ENCODE measurements at places on chromosomes 3 and 15.

DNA sequence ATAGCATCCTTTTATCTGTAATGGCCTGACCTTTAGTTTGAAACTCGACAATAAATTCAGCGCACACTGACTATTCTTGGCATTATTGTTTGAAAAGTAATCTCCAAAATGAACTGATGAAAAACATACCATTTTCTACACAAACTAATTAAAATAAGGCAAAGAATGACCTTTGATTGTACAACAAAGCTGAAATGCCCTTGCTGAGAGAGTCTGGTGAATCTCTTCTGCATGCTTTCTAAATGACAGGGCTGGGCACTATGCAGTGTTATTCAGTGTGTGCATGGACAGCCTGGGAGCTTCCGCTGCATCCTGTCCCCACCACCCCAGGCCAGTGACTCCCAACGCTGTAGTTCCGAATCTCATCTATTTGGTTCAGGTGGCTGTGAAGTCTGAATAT is 530.8 kb downstream of the FOXP1 start:
- no peak for DNase-seq

- no peak for DNase-seq
Observed at GRCh38 chr15:36729418-36729817, 150.0 kb downstream of the CDIN1 start.

GRCh38 chr3:46407970-46408369 is 911 bp downstream of the CCRL2 start:
- no peak for DNase-seq

GRCh38 chr3:157174290-157174648 is 14.3 kb upstream of the CCNL1 start:
- DNase-seq = no peak

GRCh38 chr3:28150465-28151206 is 90.8 kb upstream of the CMC1 start:
- no peak for DNase-seq

DNA sequence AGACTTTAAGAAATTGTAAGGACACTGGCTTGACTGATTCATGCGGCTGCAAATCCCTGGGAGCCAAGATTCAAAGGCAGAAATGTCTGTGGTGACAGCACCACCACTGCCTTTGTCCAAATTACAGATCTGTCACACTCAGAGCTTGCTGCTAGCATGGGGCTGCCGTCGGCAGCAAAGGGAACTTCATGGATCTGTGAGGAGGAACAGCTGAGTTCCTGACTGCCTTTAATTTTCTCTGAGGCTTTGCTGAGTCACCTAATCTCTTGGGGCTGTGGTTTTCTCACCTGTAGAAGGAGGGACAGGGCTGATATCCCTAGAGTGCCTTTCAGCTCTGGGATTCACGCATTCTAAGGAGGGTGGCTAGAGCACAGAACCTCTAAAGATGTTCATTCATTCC is 4.1 kb upstream of the PAK6 start:
- no peak for DNase-seq

GRCh38 chr3:49500732-49501609 is 30.9 kb downstream of the DAG1 start:
- peak; percentile 64 for DNase-seq

DNA sequence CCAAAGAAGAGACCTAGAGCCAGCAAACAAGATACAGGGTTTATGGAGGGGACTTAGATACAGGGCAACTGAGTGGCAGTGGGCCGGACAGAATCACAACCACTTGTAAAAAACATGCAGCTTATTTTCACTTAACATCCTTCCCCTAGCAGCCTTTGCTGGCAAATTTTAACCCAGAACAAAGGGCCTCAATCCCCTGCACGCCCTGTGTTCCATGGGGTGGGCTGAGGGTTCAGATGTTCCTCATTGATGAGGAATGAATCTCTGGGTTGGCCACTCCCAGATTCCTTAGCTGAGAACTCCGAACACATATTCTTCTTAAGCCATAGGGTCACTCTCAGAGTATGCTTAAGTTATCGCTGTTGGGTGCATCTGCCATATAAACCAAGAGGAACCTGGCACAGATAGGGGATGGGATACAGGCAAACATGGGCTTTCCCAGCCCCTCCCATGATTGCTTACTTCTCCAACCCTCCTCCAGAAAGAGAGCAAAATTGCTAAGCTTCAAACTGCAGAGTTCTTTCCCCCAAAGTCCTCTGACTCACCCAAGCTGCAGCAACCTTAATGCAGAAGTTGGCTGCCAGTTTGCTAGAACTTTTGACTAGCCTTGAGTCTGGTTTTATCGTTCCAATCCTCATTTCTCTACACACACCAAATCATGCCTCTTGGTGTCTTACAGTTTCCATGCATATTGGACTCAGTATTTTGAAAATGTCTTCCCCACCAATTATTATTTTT is 146.9 kb downstream of the CD47 start:
- DNase-seq = no peak

DNA sequence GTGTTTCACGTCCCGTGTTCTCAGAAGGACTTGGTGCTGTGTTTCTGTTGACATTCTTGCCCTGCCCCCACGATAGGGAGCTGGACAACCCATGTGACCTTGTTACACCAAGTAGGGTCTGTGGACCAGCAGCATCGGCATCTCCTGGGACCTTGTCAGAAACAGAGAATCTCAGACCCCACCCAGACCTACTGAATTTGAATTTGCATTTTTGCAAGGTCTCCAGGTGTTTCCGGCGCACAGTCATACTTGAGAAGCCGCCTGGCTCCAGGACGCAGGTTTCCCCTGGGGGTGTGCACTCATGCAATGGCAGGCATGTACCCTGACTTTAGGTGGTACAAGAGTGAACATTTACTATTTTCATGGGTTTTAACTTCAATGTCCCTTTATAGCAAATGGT is 117.9 kb downstream of the TLE3 start:
- DNase-seq = no peak

DNA sequence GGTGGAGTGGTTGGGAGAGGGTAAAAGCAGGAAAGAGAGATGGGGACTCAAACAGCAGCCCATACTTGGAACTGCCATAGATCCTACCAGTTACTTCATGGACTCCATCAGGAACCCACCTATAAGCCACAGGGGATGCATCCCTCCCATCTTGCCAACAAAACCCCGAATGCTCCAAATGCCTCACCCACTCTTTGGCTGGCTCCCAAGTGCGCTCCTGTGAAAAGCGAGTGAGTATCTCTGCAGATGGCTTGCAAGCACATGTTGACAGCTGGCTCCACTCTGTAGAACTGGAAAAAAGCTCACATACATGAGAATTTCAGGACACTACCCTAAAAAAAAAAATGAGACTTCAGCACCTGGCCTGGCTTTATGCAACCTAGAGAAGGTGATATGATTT is 151.0 kb downstream of the UBE3A start:
- no peak for DNase-seq

GRCh38 chr15:67405208-67406191 is 115.4 kb upstream of the C15orf61 start:
- DNase-seq = peak; percentile 2

DNA sequence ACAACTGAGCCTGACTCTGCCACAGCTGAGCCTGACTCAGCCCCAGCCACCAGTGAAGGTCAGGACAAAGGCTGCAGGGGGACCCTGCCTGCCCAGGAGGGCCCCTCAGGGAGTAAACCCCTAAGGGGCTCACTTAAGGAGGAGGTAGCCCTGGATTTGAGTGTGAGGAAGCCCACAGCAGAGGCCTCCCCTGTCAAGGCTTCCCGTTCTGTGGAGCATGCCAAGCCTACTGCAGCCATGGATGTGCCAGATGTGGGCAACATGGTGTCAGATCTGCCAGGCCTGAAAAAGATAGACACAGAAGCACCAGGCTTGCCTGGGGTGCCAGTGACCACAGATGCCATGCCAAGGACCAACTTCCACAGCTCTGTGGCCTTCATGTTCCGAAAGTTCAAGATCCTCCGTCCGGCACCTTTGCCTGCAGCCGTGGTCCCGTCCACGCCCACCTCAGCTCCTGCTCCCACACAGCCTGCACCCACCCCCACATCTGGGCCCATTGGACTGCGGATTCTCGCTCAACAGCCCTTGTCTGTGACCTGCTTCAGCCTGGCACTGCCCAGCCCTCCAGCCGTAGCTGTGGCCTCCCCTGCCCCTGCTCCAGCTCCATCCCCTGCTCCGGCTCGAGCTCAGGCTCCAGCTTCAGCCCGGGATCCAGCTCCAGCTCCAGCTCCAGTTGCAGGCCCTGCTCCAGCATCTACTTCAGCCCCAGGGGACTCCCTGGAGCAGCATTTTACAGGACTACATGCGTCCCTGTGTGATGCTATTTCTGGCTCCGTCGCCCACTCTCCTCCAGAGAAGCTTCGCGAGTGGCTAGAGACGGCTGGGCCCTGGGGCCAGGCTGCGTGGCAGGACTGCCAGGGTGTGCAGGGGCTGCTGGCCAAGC is 6.2 kb downstream of the C15orf39 start:
- DNase-seq = no peak

DNA sequence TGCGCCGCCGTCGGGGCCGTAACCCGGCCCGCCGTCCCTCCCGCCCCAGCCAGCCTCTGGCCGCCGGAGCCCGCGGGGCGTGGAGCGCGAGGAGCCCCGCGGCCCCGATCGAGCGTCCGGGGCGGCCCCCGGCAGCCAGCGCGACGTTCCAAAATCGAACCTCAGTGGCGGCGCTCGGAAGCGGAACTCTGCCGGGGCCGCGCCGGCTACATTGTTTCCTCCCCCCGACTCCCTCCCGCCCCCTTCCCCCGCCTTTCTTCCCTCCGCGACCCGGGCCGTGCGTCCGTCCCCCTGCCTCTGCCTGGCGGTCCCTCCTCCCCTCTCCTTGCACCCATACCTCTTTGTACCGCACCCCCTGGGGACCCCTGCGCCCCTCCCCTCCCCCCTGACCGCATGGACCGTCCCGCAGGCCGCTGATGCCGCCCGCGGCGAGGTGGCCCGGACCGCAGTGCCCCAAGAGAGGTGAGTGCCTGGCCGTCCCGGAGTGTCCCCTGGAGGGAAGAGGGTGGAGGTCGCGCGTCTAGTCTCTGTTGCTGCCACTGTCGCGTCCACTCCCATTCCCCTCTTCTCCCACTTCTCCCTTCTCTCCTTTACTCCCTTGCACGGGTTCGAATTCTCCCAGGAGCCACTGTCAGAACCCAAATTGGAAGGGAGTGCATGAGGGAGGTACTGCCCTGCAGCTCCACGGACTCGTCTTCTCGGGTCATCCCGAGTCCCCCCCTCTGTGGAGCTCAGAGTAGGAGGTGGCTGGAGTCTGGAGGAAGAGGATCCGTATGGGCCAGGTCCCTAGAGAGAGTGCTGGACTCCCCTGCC is 585 bp downstream of the CSK start:
- no peak for DNase-seq

GRCh38 chr15:89184886-89185526 is 36.4 kb downstream of the RLBP1 start:
- no peak for DNase-seq

GRCh38 chr15:98560338-98560737 is 88.0 kb upstream of the IGF1R start:
- no peak for DNase-seq

DNA sequence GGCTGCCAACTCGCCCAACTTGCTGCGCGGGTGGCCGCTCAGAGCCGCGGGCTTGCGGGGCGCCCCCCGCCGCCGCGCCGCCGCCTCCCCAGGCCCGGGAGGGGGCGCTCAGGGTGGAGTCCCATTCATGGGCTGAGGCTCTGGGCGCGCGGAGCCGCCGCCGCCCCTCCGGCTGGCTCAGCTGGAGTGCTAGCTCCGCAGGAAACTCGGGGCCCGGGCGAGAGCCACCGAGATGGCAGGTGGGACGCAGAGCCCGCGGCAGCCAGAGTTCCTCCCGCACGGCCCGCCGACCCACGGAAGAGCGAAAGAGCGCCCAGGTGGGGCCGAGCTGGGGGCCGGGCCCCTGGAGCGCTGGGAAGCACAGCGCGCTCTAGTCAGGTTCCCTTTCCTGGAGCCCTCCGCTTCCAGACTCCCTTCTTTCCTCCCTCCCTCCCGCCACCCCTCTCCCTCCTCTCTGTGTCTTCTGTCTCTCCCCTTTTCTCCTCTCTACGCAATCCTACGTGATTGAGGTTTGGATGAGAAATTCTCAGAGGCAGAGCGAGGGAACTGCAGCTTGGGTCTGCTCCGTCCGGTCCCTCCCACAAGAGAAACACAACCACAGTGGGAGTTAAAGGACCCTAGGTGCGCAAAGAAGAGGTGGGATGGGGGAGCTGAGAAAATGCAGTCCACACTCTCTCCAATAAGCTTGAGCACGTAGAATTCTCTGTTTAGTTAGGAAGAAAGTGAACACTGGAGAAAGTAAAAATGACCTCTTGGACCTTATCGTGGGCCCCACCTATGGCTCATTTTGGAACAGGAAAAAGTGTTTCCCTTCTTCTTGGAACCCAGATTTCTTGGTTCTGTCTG is 317.3 kb downstream of the FGF12 start:
- no peak for DNase-seq

GRCh38 chr15:54707805-54708752 is 488.7 kb downstream of the RSL24D1 start:
- no peak for DNase-seq
